RPMI7951 (cell line): ENCODE measurements at places on chromosomes 5 and 9. TPM values are rescaled to one million over a fixed set of nuclear protein-coding genes. Genes with fewer than 3 reads are reported as not detected.

Gene KIF20A
- 161 and 183 TPM in 2 replicates for total RNA-seq

Gene TTC33
- total RNA-seq: 13.4 and 19.5 TPM in 2 replicates

Gene HSD17B3
- total RNA-seq: not detected in 2 replicates

Gene GGTA1
- not detected in 2 replicates for total RNA-seq

Gene DRD1
- not detected in 2 replicates for total RNA-seq

Gene SLC22A5
- total RNA-seq: 2.5 and 4.0 TPM in 2 replicates

Gene SPATA6L
- 0.12 TPM in 1 of 2 replicates, not detected in the other for total RNA-seq

Gene GPR21
- not detected in 2 replicates for total RNA-seq

Gene SLC36A3
- not detected in 2 replicates for total RNA-seq

- DNase-seq: peak; percentile 39
Observed at GRCh38 chr5:73122875-73123810, 2.8 kb downstream of the TMEM171 start.

DNA sequence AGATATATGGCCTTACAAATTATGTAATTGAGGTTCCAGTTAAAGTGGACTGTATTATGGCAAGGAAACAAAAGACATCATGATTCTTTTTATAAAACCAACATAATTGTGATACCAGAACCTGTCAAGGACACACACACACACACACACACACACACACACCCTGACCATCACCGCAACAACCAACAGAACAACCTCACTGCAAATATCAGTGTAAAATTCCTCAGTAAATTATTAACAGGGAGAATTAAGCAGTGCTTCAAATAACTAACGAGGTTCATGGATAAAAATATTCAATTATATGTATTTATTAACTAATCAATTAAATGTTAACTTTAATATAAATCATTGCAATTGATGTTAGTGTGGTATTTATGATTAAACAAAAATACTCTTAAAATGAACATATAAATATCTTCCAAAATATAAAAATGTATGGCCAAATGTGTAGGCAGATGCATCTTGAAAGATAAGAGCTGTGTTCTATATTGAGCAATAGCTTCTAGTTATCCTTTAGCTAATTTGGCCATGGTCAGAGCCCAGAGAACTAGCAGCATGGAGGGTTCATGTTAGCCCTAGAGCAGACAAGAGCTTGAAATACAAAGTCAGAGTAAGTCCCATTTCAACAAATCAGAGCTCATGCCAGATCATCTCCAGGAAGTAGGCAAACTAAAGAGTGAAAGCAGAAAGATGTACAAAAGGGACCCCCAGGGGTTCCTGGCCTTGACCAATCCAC is 280.5 kb upstream of the ADAMTS16 start:
- no peak for DNase-seq

GRCh38 chr5:1660001-1660400 is 136.2 kb upstream of the LPCAT1 start:
- no peak for DNase-seq

- no peak for DNase-seq
Observed at GRCh38 chr9:8856396-8857067, 1057.0 kb upstream of the DMAC1 start.

- no peak for DNase-seq
Observed at GRCh38 chr9:121472446-121472845, 27.2 kb downstream of the GGTA1 start.

DNA sequence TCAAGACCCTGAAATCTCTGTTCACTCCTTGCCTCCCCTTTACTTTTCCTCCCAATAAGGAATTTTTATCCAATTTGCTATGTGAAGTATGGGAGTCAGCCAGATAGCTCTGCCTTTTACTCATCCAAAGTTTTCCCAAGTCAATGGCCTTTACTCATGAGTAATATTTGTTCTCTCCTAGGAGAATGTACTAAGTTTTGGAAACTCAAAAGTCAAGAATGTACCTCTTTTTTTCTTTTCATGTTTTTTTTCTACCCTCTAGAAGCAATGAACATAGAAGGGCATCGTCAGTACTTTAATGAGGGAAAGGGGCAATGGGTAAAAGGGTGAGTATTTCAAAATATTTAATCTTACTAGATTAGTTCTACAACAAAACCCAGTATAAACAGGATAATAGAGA is 140.2 kb upstream of the SGCD start:
- no peak for DNase-seq

GRCh38 chr5:72291601-72292000 is 28.4 kb downstream of the MRPS27 start:
- peak; percentile 3 for DNase-seq

DNA sequence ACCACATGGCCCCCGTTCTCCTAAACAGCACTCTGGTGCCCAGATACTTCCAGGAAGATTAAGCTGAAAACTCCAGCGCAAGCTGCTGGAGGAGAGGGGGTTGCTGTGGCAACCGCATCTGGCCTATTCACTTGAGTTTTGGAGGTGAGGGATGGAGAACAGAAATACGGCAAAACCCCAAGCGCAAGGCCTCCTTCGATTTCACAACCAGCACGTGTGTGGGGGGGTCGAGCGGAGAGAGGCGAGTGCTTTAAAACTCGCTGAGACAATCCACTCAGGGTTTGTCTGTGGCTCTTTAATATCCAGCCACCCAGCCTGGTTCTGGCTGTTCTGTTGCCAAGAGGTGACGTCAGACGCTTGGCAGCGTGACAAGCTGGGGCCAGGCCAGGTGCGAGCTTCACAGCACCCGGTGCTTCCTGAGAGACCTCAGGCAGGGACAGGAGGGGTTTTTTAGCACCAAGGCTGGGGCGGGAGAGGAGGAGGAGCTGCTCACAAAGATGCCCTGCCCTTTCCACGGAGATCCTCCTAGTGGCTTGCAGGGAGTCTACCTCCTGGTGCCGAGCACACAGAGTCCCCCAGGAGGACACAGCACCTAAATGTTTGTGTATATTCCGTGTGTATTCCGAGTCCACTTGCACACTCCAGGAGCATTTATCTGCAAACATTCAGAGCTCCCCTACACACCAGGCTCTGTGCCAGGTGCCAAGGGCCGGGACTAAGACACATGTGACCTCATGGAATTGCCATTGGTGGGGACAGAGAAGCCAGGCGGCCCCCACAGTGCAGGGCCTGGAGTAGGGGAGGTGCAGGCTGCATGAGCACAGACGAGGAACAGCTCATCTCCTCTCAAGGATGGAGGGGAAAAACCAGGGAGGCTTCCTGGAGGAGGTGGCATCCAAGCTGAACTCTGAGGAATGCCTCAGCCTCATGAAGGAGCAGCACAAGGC is 194.6 kb downstream of the OLFM1 start:
- DNase-seq: peak; percentile 4

- DNase-seq: no peak
Observed at GRCh38 chr5:166938071-166938470, 1353.4 kb upstream of the WWC1 start.

DNA sequence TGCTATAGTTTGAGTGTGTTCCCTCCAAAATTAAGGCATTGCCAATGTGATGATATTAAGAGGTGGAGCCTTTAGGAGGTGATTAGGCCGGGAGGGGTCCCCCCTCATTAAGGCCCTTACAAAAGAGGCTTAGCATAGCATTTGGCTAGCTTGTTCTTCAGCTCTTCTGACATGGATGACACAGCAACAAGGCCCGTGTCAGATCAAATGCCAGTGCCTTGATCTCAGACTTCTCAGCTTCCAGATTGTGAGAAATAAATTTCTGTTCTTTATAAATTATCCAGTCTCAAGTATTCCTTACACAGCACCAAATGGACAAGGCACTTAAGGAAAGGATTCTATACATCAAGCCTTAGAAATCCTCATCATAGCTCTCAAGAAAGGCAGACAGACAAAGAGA is 31.8 kb downstream of the SLC38A9 start:
- DNase-seq: no peak

DNA sequence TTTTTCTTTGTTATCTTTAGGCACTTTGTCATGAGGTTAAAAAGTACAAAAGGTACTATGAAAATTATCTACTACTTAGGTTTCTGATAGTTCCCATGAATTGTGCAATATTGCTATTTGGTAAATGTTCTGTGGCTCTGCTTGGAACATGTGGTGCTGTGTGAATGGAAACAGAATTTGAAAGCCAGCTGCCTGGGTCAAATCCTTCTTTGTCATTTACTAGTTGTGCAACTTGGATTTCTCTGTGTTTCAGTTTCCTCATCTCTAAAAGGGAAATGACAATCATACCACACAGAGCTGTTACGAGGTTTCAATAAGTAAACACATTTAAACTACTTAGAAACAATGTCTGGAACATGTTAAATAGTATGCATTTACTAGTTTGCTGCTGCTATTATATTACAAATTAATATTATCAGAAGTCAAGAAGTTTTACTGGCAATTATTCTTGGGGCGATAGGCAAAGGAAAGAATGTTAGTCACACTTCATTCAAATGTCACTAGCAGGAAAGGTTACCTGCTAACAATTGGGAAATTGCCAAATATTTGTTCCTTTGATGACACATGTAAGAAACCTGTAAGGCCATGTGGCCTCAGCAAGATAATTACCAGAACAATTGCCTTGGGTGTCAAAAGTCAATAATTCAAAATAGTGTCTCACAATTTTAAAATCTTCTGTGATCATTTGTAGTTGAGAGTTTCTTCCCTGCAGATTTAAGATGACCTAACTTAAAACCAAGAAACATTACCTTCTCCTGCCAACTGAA is 184.8 kb downstream of the KIAA0825 start:
- DNase-seq: no peak

DNA sequence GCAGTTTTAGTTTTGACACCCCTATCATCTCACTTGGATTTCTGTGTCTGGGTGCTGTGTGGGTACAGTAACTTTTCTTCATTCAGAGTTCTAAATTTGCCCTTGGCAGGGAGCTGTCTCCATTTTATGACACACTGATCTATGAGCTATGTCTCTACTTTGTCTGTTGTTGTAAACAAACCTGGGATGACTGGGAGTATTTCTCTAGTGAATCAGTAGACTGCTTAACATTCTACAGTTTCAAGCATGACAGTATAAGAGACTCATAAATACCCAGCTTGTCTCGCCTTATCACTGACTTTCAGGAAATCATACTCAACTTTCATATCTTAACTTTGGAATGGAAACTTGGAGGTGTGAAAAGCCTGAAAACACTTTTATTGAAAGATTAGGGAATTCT is 212.1 kb upstream of the NUDT12 start:
- no peak for DNase-seq

DNA sequence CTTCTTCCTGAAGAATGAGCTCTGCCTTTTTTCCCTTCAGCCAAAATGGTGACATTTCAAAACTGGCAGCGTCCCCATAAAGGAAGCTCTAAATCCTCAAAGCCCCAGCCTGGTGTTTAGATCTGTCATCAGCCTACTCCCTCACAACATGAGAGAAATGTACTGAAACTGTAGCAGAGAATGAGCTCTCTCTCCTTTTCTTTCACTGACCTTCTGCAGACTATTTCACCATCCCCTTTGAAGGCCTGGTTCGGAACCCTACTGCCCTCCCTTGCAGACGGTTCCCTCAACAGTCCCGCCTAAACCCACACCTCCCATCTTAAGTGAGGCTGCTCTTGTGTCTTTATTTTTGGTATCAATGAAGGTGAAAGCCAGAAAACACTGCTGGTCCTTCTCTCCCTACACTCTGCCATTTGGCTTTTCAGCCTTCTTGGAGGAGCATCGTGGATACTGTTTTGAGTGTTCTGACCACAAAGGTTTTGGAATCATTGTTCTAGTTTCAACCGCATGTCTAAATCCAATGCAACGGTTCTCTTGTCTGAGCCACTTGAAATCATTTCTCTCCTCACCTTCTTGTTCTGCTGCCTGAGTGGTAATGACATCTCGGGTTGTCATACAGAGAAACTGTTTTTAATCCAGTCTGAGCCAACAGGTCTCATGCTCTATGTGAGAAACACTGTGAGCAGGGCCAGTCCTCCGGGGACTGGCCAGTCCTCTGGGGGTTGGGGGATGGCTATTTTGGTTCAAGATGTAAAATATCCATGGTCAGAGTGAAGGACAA is 39.0 kb downstream of the ITK start:
- no peak for DNase-seq

- DNase-seq: no peak
Observed at GRCh38 chr9:101397746-101398067, 711 bp downstream of the MRPL50 start.

DNA sequence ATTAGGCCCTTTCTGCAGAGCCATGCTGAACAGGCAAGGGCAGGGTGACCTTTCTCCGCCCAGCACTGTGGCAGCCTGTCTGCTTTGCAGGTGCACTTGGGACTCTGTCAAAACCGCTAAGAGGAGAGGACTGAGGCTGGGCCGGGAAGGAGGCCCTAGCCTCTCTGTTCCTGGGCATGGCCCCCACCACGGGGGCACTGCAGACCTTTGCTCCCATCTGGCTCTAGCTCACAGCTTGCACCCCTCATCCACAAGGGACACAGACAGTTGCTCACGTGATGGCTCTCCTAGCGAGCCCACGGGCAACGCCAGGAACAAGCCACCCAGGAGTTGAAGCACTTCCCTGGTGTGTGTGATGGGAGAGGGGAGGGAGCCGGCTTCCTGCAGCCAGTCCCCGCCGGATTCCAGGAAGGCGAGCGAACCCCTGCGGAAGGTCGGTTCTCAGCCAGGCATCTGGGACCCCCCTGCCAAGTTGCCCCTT is 43.0 kb upstream of the FCN1 start:
- DNase-seq: no peak

DNA sequence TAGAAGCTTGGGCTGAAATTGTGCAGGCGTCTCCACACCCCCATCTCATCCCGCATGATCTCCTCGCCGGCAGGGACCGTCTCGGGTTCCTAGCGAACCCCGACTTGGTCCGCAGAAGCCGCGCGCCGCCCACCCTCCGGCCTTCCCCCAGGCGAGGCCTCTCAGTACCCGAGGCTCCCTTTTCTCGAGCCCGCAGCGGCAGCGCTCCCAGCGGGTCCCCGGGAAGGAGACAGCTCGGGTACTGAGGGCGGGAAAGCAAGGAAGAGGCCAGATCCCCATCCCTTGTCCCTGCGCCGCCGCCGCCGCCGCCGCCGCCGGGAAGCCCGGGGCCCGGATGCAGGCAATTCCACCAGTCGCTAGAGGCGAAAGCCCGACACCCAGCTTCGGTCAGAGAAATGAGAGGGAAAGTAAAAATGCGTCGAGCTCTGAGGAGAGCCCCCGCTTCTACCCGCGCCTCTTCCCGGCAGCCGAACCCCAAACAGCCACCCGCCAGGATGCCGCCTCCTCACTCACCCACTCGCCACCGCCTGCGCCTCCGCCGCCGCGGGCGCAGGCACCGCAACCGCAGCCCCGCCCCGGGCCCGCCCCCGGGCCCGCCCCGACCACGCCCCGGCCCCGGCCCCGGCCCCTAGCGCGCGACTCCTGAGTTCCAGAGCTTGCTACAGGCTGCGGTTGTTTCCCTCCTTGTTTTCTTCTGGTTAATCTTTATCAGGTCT is at the start of gene C9orf72:
Gene C9orf72 (minus strand): TSS at position 564 of the 716 bp plus-strand sequence. CDS start 6,361 bp downstream, outside the sequence.
- DNase-seq: peak; percentile 55

DNA sequence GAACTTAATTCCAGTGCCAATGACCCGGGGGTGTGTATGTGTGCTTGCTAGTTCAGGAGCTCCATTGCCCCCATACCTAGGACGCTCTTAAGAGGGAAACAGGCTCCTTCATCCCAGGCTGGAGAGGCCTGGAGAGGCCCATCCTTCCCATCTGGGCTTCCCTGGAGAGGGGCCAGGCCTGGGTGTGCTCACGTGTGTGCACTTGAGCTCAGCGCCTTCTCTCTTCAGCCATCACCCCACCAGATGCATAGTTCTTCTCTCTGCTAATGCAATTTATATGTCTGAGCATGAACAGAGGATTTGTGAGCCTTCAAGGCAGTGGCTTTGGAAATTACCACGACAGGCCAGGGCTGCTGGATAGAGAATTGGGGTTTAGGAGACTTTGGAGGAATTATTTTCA is 48.6 kb upstream of the SHB start:
- peak; percentile 30 for DNase-seq
